CD4-positive, alpha-beta T cell treated with Interleukin-1 beta for 1 hour (primary cell): ENCODE measurements at places on chromosomes 5 and 9.

DNA sequence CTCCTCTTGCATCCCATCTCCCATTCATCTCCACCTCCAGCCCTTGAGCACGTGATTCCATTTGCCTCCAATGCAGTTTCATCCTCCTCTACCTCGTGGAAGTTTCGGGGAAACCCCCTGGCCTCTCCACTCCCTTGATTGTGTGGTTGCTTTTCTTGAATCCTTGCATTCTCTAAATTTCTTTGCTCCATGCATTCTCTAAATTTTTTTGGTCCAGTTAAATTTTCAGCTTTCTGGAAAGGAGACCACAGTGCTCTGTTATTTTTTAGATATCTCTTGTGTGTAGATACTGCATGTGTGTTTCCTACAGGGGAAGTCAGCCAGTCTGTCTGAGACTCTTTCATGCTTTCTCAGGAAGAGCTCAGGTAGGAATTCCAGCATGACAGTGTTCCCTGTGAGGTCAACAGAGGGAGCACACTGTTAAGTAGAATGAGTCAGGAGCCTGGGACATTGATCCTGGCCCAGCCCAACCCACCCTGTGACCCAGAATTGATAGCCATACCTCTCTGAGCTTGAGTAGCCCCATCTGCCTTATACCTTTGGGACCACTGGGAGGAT is 52.8 kb downstream of the AMBP start:
- no peak for DNase-seq

DNA sequence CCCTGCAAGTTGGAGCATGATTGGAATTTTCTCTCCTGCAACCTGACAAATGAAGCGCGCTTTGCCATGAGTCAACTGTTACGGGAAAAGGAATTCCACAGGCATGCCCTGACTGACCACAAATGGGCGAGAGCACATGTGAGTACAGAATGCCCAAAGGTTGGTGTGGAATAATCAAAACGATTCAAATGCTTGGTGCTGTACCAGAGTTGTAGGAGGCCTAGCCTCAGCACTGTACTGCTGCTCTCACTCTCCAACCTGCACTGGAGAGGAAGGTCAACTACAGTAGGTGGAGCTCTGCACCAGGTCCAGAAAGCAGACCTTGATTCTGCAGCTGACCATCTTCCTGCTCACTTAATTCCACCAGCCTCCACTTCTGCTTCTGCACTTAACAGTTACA is 406.9 kb upstream of the ACTBL2 start:
- no peak for DNase-seq

DNA sequence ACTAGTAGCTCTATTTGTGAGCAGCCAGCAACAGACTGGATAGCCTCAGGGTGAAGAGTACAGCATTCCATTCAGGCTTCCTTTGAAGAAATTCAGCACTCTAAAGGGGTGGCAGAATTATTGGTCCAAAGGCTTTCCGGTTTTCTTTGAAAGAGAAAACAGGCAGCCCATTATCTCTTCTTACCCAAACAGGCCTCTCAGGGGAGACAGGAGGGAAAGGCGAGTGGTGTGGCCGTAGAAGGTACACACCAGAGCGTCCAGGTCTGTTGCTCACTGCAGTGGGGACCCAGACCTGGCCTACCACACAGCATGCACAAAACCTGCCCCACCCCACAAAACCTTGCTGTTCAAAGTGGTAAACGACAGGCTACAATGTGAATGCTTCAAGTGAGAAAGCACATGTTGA is 83.3 kb downstream of the ZNF608 start:
- DNase-seq, result no peak

DNA sequence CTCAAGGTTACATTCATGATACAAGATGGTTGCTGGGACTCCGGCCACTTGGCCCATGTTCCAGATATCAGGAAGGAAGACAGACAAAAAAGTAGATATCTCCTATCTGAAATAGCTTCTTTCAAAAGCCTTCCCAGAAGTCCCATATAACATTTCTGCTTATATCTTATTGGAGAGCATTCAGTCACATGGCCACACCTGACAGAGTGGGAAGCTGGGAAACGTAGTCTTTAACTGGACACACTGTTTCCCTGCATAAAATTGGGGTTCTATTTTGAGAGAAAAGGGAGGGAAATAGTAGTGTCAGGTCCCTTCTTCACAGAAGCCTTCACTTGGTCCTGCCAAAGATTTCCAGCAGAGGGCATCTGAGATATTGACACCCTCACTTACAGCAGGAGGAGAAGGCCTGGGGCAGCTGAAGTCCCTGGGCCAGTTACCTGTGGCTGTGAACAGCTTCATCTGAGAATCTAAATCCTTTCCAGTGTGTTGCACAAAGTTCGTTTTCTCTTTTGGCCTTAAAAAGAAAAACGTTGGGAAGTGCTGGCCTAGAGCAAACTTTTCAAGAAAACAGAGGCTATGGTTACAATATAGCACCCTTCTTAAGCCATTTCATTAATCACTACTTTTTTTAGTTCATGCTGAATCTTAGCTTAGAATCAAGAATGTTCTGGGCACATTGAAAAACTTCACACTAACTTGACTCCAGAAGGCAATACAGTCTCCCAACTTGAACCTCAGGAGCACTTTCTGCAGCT is 33.5 kb downstream of the SPEF2 start:
- peak; percentile 71 for DNase-seq

DNA sequence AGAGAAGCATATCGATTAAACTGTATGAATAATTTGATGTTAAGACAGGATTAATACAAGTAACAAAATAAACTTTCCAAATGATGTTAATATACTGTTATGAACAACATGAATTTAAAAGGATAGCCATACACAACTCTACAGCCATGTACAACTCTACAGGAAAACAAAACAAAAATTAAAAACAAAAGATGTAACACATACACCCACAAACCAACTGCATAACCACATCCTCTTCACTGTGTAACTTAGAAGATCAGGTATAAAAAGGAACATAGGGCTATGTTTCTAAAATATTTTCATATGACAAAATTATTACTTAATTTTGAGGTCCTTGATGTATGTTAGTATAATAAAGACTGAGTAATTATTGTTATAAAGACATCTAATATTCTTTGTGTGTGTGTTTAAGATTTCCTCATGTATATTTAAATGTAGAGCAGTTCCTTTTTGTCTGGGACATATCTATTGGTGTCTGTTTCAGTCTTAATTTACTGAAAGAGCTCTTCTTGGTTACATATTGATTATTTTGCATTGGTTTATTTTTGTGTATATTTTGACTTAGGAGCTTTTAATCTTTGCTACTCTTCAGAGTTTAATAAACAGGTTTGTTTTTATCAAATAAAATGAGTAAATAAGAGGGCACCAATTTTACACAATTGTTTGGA is 966.8 kb upstream of the CTNND2 start:
- DNase-seq, result peak; percentile 11

GRCh38 chr5:15243301-15244020 is 256.5 kb upstream of the FBXL7 start:
- DNase-seq, result no peak

DNA sequence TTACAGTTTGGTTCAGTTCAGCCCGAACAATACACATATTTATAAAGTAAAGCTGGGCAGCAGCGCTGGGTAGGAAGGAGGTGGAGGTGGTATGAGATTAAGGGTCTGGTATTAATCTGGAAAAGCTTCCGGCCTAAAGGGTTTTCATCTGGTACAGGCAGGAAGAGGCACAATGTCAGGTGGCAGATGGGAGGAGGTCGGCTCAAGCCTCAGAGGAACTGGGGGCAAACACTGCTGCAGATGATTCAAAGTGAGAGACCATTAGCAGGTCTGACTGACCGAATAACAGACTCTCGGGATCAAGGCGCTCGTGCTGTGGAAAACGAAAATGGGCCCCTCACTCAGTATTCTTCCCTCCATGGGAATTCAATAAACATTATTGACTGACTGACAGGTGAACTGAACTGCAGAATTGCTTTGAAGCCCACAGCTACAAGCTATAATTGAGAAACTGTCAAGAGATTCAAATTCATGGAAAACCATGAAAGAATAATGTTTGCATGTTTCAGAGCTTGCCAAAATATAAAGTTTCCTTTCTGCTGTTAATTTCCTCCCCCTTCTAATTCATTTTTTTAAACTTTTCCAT is 75.3 kb downstream of the TMEM167A start:
- DNase-seq, result no peak

DNA sequence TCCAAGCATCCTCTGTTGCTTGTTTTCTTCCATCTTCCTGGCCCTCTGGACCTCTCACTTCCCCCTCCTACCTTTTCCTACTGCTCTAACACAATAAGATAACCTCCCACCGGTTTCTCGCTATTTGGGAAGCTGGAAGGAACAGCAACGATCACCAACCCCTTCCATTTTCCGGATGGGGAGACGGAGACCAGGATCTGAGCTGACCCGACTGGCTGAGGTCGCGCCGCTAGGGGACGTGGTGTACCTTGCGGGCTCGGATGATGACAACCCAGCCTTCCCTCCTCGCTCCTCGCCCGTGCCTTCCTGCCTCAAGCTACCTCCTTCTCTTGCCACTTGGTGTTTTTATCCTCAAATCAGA is 1.9 kb downstream of the LPAR1 start:
- DNase-seq, result no peak

- DNase-seq, result no peak
Observed at GRCh38 chr9:17905366-17905765, 326.5 kb downstream of the SH3GL2 start.

DNA sequence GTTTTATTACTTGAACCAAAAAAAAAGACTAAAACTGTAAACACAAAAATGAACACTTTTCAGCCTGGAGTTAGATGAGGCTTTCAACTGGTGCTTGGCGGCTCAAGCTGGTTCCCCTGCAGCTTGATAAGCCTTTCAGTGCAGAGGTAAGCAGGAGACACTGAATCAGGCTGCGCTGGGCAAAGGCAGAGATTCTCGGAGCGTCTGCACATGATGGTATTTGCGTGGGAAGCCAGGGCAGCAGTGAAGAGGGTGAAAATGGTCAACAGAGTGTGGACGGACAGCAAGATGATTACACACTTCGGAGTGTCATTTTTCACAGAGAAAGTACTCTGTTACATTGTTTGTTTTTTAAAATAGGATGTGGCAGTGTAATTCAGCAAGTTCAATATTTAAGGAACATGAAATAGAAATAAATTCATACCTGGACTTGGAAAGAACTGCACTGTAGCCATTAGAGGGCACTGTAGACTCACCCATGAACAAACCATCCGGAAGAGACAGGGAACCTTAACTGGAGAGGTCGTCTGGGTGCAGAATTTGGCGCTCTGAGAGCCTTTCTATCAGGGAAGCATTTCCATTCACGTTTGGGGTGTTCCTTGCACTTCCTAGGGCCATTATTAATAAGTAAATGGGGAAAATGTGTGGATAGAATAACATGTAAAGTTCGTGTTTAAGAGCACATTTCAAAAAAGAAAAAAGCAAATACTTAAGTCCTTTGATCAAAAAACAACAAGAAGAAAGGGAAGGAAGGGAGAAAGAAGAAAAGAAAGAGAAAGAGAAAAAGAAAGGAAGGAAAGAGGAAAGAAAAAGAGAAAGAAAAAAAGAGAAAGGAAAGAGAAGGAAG is 69.8 kb downstream of the ICE1 start:
- DNase-seq, result peak; percentile 70

DNA sequence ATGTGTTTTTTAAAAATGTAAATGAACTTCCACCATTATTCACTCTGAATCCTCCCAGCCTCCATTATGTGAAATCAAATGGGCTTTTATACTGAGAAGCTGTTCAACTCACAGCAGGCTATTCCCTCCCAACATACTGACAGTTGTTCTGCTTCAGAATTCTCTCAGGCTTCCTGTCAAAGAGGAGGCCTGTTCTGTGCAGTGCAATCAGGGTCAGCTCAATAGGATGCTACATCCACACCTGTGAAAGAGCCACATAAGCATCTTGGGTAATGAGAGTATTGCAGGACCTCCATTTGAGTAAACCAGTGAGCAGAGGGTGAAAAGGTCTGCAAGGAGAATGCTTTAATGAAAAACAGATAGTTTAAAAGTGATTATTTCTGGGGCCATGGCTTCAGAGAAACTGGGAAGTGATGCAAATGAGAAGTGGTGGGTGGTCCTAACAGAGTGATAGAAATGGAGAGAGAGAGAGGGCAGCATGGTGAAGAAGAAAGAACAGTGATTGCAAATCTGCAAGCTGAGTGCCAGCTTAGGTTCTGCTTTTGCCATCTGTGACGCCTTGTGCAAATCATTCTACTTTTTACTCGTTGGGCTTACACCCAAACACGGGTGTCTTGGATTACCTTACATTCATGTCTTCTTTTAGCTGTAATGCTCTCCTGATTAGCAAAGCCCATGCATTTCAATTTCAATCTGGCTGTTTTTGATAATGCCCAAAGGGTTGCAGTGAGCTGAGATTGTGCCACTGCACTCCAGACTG is 202.5 kb upstream of the NMUR2 start:
- no peak for DNase-seq

DNA sequence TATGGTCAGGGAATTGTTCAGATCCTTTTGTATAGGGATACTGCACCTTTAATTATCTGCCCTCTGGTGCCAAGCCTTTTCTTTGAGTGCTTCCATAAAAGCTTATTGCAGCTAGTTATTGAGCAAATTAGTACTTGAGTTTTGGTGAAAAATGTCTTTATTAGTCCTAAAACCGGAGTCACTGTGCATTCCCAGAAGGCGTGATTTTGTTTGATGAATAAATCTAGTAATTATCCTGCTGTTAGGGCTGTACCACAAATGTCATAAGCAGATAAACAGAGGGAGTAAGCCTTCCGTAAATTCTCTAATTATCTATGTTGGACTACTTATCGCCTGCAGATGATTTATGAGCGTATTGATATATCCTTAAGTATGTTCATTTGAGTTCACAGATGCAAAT is 620.7 kb upstream of the ARRDC3 start:
- DNase-seq, result no peak

DNA sequence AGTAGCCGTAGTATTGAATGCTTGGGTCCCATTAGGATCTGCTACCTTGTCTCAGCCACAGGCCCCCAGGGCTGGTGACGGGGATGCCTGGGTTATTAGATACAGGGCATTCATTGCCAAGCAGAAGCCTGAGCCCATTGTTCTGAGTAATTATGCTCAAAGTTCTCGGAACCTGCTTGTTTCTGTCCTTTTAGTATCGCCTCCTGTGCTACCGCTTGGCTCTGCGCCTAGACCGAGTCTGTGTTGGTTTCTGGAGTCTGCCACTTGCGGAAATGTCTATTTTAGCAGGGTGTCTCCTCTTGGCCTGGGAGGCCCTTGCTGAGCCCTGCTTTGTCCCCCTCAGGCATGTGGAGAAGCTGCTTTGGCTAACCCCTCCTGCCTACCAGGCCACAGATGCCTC is 506.1 kb downstream of the BNC2 start:
- no peak for DNase-seq

- DNase-seq, result no peak
Observed at GRCh38 chr5:119271758-119272730, 83.8 kb upstream of the TNFAIP8 start.

DNA sequence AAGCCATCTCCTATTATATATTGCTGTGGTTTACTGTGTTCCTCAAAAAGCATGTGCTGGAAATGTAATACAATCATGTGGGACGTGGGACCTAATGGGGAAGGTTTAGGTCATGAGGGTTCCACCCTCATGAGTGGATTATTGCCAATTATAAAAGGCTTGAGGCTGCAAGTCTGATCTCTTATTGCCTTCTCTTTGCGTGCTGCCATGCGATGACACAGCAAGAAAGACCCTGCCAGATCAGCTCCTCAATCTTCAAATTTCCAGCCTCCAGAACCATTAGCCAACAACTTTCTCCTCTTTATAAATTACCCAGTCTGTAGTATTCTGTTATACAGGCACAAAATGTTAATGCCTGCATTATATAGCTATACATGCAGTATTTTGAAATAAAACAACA is 45.4 kb downstream of the MARCHF11 start:
- DNase-seq, result no peak

- no peak for DNase-seq
Observed at GRCh38 chr9:129608561-129609481, 12.1 kb downstream of the C9orf50 start.
